ENCODE measurements at places on chromosomes 2 and 18.

DNA sequence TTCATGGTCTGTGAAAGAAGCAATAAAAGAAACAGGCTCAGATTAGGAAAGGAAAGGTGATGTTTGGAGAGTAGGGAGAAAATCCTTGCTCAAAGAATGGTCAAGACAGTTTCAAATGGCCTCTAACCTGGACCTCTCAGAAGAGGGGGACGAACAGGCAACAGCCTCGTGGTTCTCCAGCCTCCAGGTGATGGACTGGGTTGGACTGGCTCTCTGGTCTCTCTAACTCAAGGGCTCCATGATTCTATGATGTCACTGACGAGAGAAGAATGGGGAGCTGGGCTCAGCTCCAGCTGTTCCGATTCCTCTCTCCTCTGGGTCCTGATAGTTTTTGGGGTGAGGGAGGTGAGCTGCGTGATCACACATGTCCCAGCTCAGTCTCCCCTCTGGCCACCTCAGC is at the start of gene C2orf74:
Gene C2orf74, plus strand, starts transcription at position 301 of the 400 bp plus-strand sequence. CDS start 327 bp downstream, outside the sequence.
- no peak for DNase-seq

GRCh38 chr2:27946530-27947060 is 56.1 kb downstream of the BABAM2 start:
- no peak for DNase-seq

DNA sequence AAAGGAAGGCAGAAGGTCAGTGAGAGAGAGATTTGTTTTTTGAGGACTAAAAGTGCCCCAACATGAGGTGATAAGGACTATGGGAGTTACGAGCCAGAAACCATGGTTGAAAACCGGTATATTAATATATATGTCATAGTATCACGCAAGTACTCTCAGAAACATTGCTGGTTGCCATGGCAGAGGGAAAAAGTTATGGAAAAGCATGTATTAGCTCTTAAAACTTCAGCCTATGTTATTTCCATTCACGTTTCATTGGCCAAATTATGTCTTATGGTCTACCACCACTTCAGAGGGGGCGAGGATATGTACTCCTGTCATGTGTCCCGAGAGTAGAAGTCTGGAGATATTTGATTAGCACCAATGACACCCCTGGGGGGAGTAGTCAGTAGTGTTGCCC is 125.9 kb downstream of the LTBP1 start:
- DNase-seq, result no peak

- DNase-seq, result no peak
Measured at GRCh38 chr2:191703079-191703725, 25.3 kb downstream of the NABP1 start.

GRCh38 chr2:109331896-109332848 is 203.2 kb downstream of the SH3RF3 start:
- no peak for DNase-seq

GRCh38 chr2:15619938-15620337 is 28.3 kb downstream of the DDX1 start:
- DNase-seq, result no peak

DNA sequence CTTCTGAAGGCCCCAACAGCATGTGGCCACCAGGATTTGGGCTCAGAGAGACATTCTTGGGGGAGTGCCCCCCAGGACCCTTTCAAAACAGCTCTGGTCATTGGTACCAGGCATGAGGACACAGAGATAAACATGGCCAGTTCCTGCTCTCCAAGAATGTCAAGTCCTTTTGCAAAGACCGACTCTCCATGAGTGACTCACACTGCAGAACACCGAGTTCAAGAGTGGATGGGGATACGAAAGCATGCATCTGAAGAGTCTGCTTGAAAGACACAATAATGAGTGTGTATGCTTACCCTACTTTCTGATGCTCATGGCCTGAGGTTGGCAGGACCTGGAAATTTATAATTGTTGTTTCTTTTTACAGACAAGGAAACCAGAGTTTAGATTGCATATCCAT is 450.6 kb downstream of the TSN start:
- no peak for DNase-seq
